CD4-positive, alpha-beta T cell treated with Interleukin-21 for 1 hour (primary cell): ENCODE measurements at places on chromosomes 16 and 17.
A peak's percentile ranks its signal among the peaks of the same experiment; 100 is the strongest.

DNA sequence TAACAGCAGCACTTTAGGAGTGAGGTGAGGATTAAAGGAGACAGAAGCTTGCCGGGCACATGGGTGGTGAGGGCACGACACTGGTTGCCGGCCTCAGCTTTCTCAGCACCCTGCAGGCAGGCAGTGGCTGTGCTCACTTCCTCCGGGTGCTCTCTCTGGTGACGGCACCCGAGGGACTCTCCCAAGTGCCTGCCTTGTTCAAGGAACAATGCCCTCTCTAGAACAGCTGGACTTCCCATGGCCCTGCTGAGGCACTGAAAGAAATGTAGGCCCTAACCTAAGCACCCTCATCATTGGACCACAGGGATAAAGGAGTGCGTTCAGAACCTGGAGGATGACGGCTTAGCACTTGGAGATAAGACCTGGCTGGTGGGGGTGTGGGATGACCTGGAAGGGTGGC is 72.7 kb downstream of the N4BP1 start:
- DNase-seq = no peak

DNA sequence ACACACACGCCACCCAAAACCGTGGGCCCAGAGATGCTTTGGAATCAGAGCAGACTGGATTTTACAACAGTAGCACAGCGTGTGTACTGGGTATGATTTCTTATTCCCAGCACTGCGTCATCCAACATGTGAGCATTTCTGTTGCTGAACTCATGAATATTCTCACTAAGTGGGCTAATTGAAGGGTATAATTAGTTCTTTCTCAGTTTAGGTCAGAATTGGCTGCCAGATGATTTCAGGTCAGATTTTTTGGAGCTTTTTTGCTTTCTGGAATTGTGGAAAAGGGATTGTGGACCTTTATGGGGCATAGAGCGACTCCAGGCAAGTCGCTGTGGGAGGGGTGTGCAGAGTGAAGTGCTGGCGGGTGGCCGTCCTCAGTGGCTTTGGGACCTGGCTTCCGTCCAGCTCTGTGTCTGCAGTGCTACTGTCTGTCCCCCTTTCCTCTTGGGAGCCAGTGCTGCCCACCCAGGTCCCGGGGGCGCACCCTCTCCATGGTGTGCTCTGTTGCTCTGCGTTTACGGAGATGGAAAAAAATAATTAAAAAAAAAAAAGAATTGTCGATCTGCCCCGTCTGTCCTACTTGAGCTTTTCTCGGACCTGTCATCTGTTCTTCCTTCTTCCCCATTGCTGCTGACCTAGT is 25.0 kb downstream of the FOXK2 start:
- no peak for DNase-seq

DNA sequence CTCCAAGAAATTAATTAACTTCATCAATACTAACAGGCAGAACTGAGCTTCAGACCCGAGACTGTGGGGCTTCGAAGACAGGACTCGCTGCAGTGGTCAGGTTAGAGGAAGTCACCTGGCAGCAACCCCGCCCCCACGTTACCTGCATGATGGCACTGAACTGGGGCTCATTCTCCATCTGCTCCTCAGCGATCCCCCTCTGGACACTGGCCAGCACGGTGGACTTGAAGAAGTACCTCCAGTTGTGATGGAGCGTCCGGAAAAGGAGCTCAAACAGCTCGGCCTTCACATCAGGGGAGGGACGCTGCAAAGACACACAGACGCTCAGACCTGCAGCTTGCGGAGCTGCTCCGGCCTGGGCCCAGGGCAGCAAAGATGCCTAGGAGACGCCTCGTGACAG is 40.9 kb upstream of the GSG1L start:
- no peak for DNase-seq

DNA sequence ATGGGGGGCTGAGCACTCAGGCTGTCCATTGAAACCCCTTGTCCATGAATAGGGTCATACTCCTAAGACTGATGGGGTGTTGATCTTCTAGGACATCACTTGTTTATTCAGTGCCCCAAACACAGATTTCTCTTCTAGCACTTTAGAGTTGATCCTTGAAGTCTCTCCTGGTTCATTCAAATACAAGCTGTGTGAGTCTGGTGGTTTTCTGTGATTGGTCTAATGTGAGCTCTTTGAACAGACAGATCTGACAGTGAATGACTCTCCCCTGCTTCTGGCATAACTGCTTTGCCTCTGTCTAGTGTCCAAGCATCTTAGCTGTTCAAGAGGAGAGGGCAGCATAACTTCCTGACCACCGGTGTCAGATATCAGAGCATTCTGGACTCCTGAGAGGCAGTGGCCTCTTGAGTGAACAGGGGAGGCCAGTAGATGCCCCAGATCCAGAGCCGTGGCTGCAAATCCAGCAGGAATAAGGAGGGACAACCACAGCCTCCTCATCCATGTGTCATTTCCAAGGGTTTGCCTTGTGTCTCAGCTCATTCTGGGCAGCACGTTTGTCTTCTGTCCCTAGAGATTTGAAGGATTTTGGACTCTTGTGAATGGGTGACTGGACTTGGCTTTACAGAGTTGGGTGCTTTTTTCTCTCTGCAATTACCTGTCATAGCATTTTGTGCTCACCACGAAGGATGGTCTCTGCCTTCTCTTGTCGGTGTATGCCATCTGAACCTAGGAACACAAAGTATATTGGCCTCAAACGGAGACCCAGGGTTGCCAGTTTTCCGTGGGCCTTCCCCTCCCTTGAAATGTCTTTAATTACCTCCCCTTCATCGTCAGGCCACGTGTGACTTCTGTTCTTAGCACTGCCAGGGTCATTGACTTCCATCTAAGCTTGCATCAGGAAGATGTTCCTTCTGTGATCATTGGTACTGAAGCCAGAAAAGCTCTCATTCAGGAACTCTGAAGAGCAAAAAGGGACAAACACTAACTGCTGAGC is 13.9 kb upstream of the CLEC18C start:
- DNase-seq = no peak

GRCh38 chr17:44222112-44222869 is 2.8 kb upstream of the UBTF start:
- DNase-seq = peak; percentile 67

DNA sequence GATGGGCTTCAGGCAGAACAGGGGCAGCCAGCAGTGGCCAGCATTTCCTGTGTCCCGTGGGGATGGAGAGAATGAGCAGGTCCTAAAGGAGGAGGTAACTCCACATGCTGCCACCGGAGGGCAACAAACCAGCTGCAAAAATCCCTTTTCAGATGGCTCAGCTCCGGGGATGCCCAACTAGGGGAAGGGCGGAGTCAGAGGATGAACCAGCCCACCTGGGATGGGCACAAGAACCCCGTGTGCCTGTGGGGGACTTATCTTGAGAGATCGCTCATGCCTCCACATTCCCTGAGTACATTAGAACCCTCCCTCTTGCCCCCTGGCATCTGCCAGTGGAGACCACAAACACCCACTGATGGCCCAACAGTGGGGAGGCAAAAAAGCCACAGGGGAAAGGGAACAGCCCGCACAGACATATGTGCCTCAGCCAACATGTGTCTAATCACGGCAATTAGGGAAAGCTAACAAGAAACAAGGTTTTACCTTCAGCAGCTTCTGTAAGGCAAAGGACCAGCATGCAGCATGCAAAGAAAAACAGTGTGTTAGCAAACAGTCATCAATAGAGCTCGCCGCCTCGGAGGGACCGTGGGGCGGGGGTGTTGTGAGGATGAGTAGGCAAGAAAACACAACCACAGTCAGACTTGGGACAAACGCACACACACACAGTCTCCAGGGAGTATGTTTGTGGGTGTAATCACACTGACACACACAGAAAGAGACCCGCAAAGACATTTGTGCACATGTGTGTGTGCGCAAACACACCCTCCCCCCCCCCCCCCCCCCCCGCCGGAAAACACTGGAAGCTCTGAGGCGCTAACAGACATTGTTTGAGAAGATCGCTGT is 64.0 kb downstream of the MYO18A start:
- peak; percentile 36 for DNase-seq

- no peak for DNase-seq
Measured at GRCh38 chr17:83136156-83136555, 56.7 kb downstream of the METRNL start.

GRCh38 chr16:56792967-56793366 is 63.0 kb downstream of the NUP93 start:
- DNase-seq = no peak

- DNase-seq = no peak
Measured at GRCh38 chr16:6375465-6376075, 957.1 kb upstream of the RBFOX1 start.

DNA sequence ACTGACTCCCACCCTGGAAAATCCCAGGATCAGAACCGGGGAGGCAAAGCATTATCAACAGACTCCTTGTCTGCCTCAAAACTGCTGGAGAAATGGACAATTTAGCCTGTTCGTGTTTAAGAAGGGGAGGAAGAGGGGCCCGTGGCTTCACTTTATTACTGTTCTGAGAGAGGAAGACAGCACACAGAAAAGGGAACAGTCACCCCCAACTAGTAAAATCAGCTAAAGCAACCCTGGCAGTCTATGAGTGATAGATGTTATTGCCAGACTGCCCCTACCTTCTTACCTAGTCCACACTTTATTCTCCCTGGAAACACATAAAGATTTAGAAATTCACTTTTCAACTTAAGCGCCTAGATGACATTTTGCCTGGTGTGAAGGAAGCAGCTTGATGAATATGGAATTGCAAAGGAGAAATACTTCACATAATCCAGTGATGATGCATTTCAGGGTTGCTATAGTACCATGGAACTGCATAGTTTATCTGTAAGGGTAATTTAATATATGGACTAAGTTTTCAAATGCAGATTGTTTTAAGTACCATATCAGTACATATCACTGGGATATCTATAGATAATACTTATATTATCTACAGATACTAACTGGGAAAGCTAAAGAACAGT is 36.9 kb upstream of the TRAP1 start:
- DNase-seq = no peak

GRCh38 chr17:71024172-71024571 is 854.8 kb downstream of the KCNJ2 start:
- DNase-seq = no peak

DNA sequence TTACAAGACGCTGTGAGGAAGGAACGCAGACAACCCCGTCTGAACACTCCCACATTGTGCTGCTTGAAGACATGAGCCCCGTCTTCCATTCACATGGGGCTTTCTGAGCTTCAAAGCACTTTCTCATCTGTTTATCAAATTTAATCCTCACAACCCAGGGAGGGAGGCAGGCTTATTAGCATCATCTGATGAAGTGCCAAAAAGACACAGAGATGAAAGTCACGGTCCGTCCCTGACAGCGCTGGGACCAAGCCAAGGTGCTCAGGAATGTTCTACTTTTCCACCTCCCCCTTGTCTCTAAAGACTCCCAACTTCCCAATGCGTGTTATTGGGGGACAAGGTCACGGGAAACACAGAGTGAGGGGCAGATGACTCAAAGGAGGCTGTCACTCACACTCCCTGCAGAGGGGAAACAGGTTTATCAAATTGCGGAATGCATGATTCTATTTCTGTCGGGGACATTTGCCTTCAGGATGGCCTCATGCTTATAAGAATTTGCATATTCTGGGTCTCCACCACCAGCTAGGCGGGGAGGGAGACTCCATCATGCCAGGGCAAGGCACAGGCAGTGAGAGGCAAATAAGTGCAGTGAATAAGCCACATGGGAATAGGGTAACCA is 10.7 kb downstream of the XYLT1 start:
- no peak for DNase-seq

GRCh38 chr17:63772801-63773271 is 561 bp downstream of the CCDC47 start:
- DNase-seq = peak; percentile 7

GRCh38 chr16:87602001-87602775 is at the start of gene JPH3:
Gene JPH3 (plus strand): TSS chr16:87602508. CDS start chr16:87603147, 639 bp downstream.
- DNase-seq = no peak

GRCh38 chr17:7562208-7562605 is 488 bp downstream of the SENP3 start:
- no peak for DNase-seq

- DNase-seq = no peak
Measured at GRCh38 chr17:4920351-4921048, 11.6 kb upstream of the GP1BA start.

DNA sequence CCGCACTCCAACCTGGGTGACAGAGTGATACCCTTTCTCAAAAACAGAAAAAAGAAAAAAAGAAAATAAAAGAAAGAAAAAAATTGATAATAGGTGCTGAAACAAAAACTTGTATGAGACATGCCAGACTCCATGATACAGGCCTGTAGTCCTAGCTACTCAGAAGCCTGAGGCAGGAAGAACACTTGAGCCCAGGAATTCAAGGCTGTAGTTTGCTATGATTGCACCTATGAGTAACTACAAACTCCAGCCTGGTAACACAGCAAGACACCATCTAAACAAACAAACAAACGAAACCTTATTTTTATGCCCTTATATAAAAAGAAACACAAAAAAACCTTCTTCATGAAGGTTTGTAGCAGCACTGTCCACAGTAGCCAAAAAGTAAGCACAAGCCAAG is 5.0 kb upstream of the CMTM4 start:
- no peak for DNase-seq

- no peak for DNase-seq
Measured at GRCh38 chr17:22518185-22518584, 825.9 kb downstream of the KCNJ18 start.

GRCh38 chr16:84062734-84063640 is 20.4 kb upstream of the SLC38A8 start:
- peak; percentile 54 for DNase-seq

DNA sequence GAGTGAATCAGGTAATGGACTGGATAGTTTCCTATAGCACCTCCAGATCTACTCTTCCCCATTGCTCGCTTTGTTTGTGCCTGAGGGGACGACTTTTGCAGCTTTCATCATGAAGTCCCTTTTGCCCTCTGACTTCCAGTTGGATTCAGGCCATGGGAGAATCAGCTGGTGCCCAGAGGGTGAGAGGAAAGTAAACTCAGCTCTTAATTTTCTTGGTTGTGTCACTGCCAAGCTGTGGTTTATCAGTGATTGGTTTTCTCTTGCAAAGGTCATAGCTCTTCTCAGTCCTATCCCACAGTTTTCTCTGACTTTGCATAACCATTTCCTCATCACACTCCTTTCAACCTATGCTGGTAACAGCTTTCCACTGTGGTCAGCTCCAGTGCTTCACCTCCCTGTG is 200.1 kb downstream of the KCNJ2 start:
- DNase-seq = no peak

DNA sequence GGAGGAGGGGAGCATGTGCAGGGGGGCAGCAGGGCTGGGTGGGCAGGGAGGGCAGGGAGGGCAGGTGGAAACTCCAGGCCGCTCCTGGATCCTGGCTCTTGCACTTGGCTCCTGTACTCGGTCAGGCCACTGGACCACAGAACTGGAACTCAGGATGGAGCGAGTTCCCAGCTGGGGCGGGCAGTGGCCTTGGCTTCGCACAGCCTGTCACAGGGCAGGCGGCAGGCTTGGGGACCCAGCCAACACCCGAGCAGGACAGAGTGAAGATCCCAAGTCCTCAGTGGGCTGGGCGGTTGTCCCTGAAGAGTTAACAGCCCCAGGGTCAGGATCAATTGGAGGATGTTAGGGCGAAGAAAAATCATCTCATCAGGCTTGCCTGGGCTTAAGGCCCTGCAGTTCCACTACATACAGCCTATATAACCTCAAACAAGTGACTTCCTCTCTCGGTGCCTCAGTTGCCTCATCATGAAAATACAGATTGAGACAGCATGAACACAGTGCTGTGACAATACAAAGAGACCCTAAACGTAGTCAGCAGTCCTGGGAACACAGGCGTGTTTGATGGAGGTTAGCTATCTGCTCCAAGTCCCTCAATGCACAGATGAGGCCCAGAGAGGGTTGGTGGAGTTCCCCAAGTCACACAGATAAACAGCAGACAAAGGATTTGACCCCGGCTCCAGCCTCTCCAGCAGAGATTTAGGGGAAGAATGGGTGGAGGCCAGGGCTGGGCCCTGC is 21.9 kb downstream of the ZNF423 start:
- DNase-seq = no peak
